NCI-H82 (cell line): ENCODE measurements at places on chromosomes 6 and 20.

- DNase-seq: peak; percentile 45
Measured at GRCh38 chr6:33607784-33608161, 13.3 kb upstream of the ITPR3 start.

DNA sequence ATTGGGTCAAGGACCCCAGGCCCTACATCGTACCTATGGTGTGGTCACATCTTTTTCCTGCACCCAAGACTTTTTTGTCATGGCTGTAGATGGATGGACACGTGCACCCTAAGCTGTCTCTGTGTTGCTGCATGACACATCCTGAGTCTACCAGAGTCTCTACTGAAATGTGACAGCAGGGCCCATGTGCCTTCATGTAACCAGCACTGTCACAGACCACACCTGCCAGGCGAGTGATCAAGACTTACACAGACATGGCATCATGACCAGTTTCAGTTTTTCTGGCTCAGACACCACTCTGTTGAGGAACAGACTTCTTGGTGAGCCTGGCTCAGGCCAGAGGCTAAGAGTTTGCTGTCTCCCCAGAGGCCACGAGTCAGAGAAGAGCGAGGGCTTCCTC, 7.6 kb downstream of the PRND start:
- DNase-seq: no peak

- no peak for DNase-seq
Measured at GRCh38 chr6:33513213-33513612, 58.8 kb downstream of the ZBTB9 start.

GRCh38 chr6:81623106-81623759, 129.2 kb downstream of the TENT5A start:
- no peak for DNase-seq

DNA sequence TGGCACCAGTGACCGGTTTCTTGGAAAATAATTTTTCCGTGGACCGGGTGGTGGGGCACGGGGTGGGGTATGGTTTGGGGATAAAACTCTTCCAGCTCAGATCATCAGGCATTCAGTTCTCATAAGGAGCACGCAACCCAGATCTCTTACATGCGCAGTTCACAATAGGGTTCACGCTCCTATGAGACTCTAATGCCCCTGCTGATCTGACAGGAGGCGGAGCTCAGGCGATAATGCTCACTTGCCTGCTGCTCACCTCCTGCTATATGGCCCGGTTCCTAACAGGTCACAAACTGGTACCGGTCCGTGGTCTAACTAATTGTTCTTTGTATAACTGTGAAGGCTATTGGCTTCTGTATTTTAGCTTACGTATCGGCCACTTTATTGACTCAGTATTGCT, 51.7 kb downstream of the VSTM2L start:
- peak; percentile 81 for DNase-seq

DNA sequence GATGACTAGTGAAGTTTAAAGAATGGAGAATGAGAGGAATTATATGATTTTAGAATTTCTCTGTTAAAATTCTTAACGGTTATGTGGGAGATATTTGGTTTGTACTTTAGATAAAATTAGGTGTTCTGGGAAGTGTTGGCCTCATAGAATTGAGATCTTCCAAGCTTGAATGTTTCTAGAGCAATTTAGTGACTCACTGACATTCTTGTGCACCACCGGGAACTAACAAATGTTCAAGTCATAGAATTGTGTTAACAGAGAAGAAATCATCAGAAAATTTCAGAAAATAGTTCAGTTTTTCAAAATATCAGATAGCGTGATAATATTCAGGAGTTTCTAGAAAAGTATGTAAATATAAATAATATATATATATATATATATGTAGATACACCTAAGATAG, 67.9 kb upstream of the BMP5 start:
- DNase-seq: no peak

DNA sequence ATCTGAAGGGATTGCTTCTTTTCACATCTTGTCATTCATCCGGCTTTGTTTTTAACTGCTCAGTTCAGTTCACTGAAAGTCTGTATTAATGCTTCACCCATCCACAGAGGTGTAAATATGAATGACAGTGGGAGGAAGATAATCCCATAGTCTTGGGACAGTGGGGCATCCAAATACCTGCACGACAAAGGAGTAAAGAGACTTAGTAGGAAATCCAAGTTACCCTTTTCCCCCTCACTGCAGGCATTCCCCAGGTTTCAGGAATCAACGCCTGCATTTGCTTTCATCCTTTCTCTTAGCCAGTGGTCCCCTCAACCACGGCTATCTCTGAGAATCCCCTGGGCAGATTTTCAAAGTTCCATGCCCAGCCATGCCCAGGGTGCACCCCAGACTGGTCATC, 110.2 kb downstream of the MYLK4 start:
- no peak for DNase-seq

DNA sequence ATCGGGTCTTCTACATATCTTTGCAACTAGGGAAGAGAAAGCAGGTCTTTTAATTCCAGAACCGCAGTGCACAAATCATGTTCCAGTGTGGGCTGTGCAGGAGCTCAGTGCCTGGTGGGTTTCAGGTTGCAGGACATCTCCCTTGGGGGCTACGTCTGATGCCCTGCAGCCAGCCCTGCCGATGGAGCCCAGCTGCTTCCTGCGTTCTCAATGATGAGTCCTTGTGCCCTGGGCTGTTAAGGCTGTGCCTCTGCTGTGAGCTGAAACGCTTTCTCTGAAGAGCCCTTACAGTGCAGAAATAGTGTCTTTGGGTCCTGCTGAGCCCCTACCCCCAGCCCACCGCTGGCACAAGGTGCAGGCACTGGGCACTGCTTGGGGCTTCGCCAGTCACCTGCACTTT, 192.9 kb downstream of the SYNDIG1 start:
- DNase-seq: no peak

- no peak for DNase-seq
Measured at GRCh38 chr6:42401613-42401951, 50.1 kb downstream of the TRERF1 start.

DNA sequence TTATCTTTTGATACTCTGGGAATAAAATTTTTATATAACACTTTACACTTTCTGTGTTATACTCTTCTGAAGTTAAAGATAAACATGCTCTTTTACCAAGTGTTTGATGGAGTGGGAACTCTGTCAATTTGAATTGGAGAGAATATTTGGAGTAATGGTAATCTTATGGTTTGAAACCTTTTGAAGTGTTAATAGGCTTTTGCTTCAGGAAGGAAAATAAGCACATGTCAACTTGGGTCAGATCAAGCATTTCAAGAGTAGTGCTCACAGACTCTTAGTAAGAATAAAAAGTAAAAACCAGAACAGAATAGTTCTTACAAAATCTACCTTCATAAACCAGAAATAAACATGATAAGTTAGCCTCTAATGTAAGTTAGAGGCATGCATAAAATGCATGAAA, 24.4 kb upstream of the IRAK1BP1 start:
- DNase-seq: no peak

- DNase-seq: no peak
Measured at GRCh38 chr20:14580418-14581074, 243.1 kb upstream of the FLRT3 start.

GRCh38 chr6:64811119-64811518, 895.9 kb downstream of the EYS start:
- DNase-seq: no peak

DNA sequence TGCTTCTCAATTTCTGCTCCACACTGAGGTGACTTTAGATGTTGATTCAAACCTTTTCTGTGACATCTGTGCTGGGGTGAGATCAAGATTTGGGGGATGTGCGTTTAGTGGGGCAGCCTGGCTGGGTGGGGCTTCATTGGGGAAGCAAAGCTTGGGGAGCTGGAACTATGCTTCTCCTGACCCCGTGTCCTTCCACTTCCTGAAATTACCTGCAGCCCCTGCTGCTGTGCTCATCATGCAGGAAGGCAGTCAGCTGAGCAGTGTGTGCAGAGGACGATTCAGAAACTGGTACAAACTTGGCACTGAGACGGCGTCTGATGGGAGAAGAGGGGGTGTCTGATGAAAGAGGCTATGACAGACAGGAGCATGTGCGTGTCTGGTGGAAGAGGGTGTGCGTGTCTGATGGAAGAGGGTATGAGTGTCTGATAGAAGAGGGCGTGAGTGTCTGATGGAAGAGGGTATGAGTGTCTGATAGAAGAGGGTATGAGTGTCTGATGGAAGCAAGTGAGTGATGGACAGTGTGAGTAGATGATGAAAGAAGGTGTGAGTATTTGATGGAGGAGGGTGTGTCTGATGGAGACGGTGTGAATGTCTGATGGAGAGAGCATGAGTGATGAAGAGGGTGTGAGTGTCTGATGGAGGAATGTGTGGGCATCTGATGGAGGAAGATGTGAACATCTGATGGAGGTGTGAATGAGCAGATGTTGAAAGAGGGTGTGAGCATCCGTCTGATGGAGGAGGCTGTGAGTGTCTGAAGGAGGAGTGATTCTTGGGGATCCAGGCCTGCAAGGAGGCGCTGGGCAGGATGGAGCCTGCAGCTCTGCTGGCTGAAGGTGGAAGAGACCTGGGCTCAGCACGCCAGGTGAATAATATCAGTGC, 103.4 kb downstream of the SYCP2 start:
- no peak for DNase-seq

- no peak for DNase-seq
Measured at GRCh38 chr6:117706504-117706903, 31.2 kb downstream of the NUS1 start.

GRCh38 chr6:3159805-3160781, 2.7 kb upstream of the TUBB2A start:
- no peak for DNase-seq

- peak; percentile 80 for DNase-seq
Measured at GRCh38 chr20:21615617-21616080, 89.8 kb upstream of the PAX1 start.

DNA sequence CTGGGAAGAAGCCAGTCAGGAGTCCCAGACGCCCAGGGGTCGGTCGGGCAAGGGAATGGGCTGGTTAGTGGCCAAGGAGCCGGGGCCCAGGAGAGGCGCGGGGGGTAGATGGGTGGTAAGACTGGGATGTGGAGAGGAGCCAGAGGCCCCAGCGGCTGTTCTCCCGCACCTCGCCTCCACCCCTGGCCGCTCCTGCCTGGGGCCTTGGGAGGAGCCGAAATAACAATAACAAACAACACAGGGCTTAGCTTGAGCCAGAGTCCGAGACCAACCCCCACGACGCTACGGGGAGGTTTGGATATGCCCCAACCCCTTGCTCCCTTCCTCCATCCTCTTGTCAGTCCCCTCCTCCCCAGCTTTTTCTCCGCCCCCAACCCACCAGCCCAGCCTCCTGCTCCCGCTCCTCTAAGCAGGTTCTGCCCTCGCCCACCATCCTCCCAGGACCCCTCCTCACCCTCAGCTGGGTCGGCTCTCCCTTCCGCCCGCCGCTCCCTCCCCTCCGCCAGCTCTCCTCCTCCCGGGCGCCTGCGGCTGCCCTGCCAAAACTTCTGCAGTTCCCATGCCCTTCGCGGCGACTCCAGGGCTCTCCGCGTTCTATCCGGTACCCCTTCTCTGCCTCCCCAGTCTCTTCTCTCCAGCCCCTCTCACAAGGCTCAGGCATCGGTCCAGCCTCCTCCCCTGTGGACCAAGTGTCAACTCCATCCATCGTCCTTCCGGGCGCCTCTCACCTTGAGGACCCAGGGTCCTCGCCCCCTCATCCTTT, 1.1 kb downstream of the RNF39 start:
- no peak for DNase-seq

DNA sequence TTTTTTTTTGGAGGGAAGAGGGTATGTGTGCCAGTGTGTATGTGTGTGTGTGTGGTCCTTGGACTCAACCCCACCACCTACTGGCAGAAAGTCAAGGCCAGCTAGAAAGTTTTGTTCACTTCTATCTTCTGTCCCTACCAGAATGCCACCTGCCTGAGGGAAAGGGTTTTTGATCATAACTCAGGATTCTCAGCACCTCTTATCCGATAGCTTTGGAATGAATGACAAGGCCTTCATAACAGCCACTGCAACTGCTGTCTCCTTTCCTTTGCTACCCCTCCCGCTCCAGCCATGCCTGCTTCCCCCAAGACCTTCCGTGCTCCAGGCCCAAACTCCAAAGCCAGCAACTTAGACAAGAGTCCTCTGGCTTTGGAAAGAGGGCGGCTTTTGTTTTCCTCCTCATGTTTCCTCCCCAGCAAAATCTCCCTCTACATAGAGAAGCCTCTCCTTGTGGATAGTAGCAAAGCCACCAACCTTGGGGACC, 18.7 kb downstream of the BTN3A1 start:
- DNase-seq: peak; percentile 53

GRCh38 chr20:24836041-24836533, 113.0 kb upstream of the CST7 start:
- DNase-seq: no peak
